ENCODE measurements at places on chromosomes 2 and 18. TPM values are rescaled to one million over a fixed set of nuclear protein-coding genes. Genes with fewer than 3 reads are reported as not detected.

CIB4 gene
- not detected for total RNA-seq

DNA sequence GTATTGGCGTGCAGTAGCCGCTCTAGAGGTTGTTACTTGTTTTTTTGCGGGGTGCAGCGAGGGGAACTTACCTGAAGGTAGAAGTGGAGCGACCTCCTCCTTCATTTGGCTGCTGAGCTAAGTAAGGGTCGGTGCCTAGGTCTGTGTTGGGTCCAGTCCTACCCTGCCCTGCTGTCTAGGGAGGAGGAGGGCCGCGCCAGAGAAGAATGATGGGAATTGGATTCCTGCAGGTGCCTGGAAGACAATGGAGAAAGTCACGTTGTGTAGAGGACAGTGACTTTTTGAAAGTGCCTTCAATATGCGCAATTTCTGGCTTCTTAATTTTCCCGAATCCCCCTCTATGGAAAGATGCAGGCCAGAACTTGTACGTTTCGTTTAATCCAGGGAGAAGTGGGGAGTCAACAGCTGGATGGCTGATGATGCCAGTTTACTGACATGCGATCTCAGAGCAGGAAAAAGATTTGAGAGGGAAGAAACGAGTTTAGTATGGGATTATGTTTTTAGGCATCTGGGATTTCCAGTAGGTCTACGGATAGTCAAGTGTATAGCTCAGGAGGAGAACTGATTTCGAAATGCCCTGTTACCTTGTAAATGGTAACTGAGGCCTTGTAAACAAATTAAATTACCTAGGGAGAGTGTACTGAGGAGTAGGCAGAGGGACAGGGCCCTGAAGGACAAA lies 653 bp downstream of the MRPS9 start:
- H3K27me3 ChIP-seq: no peaks in the 10 kb centered on the region
- H3K4me1 ChIP-seq: peaks cover 23% of the 10 kb centered on the region
- H3K4me3 ChIP-seq: peak overlapping the region; percentile 97

GRCh38 chr2:143719406-143719805 lies 590.2 kb downstream of the ARHGAP15 start:
- H3K36me3 ChIP-seq: peaks cover 51% of the 10 kb centered on the region
- peaks cover 10% of the 10 kb centered on the region for H3K4me1 ChIP-seq
- H3K27me3 ChIP-seq: no peaks in the 10 kb centered on the region
- H3K4me3 ChIP-seq: no peak overlapping the region
- no peak overlapping the region for H3K27ac ChIP-seq
- no peak for DNase-seq

DNA sequence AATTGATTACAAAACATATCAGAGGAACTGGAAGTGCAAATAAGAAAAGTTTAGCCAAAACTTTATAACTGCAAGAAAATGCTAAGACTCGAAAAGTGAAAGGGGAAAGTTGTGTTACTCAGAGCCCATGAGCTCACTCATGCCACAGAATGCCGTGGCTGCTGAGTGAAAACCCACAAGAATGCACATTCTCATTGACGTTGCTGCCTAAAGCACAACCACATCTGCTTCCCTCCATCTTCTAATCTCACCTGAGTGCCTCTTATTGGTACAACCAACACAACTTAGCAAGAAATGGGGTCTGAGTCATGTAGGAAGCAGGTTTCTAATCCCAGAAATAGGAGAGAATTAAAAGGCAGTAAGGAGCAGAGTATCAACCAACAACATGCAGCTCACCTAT lies 259.7 kb downstream of the LNPK start:
- no peaks in the 10 kb centered on the region for H3K4me1 ChIP-seq
- no peak overlapping the region for H3K27ac ChIP-seq
- H3K36me3 ChIP-seq: no peaks in the 10 kb centered on the region
- H3K27me3 ChIP-seq: no peaks in the 10 kb centered on the region

DNA sequence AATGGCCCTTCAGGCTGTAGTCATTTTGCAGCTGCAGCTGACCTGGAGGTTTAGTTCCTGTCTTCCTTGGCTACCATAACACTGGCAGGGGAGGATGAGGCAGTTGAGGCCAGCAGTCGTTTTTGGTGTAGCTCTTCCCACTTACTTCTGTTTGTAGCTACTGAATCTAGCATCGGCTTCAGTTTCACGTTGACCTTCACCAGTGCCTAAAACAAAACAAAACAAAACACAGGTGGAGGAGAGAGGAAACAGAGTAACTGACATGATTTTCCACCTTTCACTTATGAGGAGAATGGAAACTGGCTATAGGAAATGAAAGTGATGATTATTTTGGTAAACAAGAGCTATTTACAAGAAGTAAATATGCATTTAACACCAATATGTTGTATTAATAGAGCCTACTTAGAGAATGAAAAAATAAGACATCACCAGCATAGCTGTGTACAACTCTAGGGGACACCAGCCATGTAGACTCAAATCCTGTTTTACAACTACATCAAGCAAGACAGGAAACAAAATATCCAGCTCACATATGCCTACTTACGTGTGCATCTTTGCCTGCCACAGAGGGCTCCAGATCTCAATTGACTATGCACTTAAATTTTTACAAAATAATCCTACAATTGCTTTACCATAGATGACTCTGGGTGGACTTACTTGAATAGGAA lies 236.9 kb downstream of the AGPS start:
- no peaks in the 10 kb centered on the region for H3K36me3 ChIP-seq
- peaks cover 24% of the 10 kb centered on the region for H3K27me3 ChIP-seq
- DNase-seq: no peak
- H3K27ac ChIP-seq: no peak overlapping the region
- peaks cover 4% of the 10 kb centered on the region for H3K4me1 ChIP-seq

DNA sequence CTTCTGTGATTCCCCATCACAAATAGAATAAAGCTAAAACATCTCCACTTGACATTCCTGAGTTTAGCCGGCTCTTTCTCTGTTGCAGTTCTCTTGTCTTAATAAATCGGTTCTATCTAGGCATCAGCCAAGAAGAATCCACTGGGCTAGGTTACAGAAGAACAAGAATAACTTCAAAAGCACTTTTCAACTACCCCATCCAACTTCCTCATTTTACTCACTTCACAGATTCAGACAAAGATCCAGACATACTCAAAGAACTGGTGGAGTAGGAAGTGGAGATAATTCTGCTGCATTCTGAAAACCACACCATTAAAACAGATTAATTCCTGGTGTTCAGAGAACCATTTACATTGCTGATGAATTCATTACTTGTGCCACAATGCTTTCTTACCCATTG lies 9.6 kb upstream of the ALPK2 start:
- H3K4me3 ChIP-seq: no peak overlapping the region
- H3K4me1 ChIP-seq: peaks cover 23% of the 10 kb centered on the region

DNA sequence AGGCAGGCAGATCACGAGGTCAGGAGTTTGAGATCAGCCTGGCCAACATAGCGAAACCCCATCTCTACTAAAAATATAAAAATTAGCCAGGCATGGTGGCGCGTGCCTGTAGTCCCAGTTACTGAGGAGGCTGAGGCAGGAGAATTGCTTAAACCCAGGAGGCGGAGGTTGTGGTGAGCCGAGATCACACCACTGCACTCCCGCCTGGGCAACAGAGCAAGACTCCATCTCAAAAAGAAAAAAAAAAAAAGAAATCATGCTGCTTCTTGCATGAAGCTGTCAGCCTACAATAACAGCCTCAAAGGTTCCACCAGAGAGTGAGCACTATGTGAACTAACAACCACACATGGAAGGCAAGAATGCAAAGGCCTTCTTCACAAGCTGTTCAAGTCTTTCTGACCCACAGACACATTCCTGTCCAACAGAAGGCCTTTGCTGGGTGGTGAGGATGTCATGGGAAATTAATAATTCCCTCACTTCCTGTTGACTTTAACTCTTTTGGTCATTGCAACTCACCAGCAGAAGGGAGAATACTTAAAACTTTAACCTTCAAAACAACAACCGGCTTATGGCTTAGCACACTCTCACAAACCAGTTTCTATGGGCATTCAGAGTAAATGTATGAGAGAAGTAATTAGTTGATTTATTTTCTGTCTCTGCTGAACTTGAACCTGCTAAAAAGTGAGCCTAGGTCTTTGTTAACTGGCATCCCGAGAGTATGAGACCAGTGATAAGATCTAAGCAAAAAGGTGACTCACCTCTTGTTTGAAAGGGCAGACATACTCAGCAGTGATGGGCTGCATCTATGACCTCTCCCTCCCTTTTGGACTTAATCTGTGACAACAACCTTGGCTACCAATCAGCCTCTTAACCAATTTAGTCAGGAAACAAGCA lies 11.8 kb downstream of the PLEKHM3 start:
- H3K4me3 ChIP-seq: no peak overlapping the region
- DNase-seq: no peak
- H3K27me3 ChIP-seq: no peaks in the 10 kb centered on the region
- H3K36me3 ChIP-seq: peaks cover 3% of the 10 kb centered on the region

DNA sequence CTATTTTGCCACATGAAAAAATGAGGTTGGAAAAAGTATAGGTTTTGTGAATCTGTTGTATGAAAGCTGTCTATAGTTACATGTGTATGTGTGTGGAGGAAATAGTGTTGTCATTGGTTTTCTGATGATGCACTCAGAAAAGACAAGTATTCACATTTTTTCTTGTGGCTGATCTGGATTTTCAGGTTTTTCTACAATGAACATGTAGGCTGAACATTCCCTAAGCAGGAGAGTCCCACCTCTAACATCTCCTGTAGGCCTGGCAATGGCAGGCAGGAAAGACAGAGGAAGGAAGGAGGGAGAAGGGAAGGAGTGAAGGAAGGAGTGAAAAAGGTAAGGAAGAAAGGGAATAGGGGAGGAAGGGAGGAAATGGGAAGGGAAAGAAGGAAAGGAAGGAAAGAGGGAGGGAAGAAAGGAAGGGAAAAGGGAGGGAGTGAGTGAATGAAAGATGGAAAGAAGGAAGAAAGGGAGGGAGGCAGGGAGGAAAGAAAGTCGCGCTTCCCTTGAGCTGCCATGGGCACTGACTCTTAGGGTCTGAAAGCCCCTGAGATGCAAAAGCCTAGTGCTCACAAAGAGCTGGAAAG lies 495 bp upstream of the IL36RN start:
- H3K27me3 ChIP-seq: peaks cover 3% of the 10 kb centered on the region
- no peak overlapping the region for H3K27ac ChIP-seq
- peaks cover 7% of the 10 kb centered on the region for H3K36me3 ChIP-seq
- no peak overlapping the region for H3K4me3 ChIP-seq
- no peak for DNase-seq
- H3K4me1 ChIP-seq: peaks cover 1% of the 10 kb centered on the region
